Posterior vena cava (tissue), 2 donors: ENCODE measurements at places on chromosomes 7 and 10. TPM values are rescaled to one million over a fixed set of nuclear protein-coding genes. Genes with fewer than 3 reads are reported as not detected.
A peak's percentile ranks its signal among the peaks of the same experiment; 100 is the strongest.

DNA sequence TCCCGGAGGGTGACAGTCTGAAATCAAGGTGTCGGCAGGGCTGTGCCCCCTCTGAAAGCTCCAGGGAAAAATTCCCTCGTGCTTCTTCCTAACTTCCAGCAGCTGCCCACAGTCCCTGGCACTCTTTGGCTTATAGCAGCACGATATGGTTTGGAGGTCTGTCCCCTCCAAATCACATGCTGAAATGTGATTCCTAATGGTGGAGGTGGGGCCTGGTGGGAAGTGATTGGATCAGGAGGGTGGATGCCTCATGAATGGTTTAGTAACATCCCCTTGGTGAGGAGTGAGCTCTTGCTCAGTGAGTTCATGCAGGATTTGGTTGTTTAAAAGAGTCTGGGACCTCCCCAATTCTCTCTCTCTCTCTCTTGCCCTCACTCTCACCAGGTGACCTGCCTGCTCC is 51.1 kb downstream of the GPAM start:
- no peak for DNase-seq

- no peak for DNase-seq
These were observed 144.5 kb downstream of the PPP1R3A start for GRCh38 chr7:113774182-113774807.

DNA sequence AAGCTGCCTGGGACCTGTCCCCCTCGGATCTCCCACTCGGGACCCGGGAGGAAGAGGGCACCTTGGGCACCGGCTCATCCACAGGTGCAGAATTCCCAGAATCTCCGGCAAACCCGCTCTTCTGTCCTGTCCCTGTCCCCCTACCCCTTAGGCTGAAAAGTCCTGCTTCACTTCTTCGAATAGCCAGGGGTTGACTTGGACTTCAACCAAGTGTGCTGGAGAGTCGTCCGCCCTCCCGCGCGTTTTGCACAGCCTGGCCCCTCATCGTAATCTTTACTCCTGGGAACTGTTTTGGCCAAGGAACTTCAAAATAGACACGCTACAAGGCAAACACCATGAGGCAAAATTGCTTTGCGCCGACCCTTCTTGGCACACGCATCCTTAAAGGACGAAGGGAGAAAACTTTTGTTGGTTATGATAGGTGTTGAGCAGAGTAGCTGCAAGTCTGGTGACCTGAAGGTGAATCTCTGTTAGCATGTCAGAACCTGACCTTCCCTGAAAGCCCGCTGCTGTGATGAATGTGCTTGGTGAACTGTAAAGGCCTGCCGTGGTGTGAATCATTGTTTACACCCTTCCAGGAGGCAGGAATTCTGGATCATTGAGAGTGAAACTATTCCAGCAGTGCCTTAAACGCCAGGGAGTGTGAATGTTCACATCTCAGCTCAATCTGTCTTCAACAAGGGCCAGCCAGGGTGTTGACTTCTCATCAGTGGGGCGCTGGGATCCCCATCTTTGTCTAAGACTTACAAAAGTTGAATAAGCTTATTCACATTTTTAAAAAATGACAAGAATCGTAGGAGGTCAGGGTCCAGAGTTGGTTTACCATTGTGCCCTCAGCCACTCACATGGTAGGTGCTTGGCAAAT is 589 bp upstream of the RAPGEF5 start:
- no peak for DNase-seq

- DNase-seq, result no peak
These were observed 1272.5 kb upstream of the CELF2 start for GRCh38 chr10:9745158-9745557.

DNA sequence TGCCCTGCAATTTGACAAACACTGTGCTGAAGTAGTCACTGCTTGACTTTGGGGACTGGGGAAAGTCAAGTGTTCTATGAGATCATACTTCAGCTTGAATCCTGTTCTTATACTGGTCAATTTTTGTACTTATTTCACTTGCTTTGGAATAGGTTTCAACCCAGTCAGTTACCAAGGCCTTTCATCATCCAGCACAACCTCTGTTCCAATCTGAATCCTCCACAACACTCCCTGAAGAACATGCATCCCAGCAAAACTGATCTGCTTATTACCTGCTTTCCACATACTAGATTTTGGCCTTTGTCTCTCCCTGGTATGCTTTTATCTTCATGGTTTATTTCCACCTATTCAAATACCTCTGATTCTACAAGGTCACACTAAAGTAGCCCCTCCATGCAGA is 29.5 kb downstream of the DPY19L1 start:
- no peak for DNase-seq

GRCh38 chr7:155799514-155799913 is 12.7 kb downstream of the SHH start:
- DNase-seq, result peak; percentile 76

GRCh38 chr7:5532536-5533335 is 109.1 kb upstream of the TNRC18 start:
- DNase-seq, result peak; percentile 91

DNA sequence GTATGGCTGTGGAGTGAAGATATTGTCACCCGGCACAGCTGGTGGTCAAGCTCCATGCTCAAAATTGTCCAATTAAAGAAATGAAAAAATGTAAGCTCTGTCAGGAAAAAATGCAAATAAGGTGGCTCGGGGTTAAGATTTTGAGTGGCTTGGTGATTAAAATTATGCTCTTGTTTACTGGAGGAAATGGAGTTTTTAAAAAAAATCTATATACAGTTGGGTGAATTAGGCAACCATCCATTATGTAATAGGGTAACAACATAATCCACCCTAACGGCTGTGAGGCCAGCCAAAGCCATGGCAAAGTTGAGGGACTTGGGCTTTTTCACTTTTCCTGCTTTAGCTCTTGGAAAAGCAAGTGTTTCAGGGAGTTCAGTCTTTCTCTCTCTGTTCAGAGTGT is 260.8 kb upstream of the HABP2 start:
- no peak for DNase-seq

DNA sequence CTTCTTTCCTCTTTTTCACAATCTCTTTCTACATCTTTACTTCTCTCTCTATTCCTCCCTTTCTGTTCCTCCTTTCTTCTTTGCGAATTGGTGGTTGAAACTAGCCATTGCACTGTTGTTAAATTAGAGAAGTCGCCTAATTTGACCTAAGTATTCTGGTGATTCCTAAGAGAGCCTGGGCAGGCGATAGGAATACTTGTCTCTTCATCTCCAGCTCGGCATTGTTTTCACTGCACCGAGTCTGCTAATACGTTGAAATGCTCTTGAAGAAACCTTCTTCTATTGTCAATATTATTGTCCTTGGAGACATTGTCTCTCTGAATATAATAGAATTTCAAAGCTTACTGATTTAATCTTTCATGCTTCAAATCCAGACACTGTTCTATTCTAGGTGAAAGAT is 31.7 kb downstream of the KCND2 start:
- no peak for DNase-seq

DNA sequence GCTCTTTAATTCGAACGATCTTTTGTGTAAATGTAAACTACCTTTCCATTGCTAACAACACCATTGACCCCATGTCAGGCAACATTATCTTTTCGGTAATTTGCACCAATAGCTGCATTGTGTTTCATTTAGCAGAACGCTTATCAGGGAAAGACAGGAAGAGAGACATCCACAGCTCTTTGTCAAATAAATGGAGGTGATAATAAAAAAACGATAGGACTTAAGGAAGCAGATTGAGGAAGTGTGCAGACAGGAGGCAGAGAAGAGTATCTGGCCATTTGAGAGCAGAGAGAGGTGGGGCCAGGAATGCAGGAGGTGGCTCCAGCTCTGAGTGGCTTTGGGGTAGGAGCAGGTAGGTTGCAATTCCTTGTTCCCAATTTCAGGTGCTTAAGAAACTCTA is 37.5 kb upstream of the ADARB2 start:
- no peak for DNase-seq

- DNase-seq, result no peak
These were observed 87.3 kb downstream of the ODAD2 start for GRCh38 chr10:27911539-27911938.

GRCh38 chr10:114482480-114483304 is 78.4 kb upstream of the AFAP1L2 start:
- DNase-seq, result no peak

DNA sequence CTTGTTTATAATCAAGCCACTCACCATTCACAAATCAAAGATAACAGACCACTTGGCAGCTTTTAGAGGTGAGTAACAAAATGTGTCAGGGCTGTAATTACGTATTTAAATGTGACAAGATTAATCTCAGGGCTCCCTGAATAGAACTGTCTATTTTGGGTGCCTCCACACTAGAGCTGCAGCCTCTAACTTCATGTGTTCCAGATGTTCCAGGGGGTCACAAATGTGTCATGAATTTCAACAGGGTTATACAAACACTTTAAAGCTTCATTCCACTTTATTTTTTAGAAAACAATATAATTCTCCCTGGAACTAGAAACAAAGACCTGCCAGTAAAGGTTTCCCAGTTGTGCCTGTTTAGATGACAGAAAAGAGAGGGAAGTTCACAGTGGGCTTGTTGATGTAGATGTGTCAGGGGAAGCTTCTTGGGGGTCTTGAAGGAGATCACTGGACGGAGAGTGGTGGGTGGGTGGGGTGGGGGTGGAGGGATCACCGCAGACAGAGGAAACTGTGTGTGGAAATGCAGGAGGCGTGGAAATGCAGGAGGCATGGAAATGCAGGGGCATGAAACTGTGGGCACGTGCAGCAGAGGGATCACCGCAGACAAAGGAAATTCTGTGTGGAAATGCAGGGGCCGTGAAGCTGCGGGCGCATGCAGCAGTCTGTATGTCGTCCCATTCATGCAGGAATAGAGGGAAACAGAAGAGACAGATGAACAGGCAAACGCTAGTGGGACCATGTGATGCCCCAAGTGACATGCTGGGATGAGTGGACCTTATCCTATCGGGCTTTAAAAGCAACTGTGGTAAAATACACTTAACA is 42.0 kb upstream of the TRIL start:
- no peak for DNase-seq

DNA sequence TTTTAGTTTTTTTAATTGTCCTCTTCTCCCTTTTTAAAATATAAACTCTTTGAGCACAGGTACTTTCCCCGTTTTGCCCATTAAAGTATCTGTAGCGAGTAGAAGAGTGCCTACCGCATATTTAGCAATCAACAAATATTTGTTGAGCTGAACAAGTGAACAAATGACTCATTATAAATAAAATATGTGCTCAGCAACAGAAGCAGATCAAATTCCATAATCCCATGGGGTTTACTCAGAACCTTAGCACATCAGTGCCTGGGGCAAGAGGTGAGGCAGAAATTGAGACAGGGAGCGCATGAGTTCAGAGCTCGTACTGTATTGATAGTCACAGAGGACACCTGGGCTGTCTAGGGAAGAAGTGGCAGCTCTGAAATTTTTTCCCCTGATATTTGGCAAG is 161.0 kb downstream of the SEM1 start:
- DNase-seq, result no peak

GRCh38 chr10:63446716-63447440 is 18.9 kb downstream of the JMJD1C start:
- no peak for DNase-seq

Gene SLC39A12
- total RNA-seq, result 0.10 TPM

Gene HTR5A
- not detected for total RNA-seq

Gene ZC3HAV1L
- 9.2 TPM for total RNA-seq

Gene DNAJC12
- total RNA-seq, result 4.0 TPM

Gene RBP3
- total RNA-seq, result not detected

Gene LEP
- 5.2 TPM for total RNA-seq

Gene SCART1
- 3.4 TPM for total RNA-seq

Gene PTF1A
- not detected for total RNA-seq

Gene SRRM3
- total RNA-seq, result 5.2 TPM

Gene BTBD16
- total RNA-seq, result 0.14 TPM

Gene CUZD1
- 0.51 TPM for total RNA-seq

Gene ANXA8L1
- not detected for total RNA-seq

Gene WEE2
- total RNA-seq, result not detected

Gene GRM3
- total RNA-seq, result not detected
